Large intestine (tissue), 12 donors: ENCODE measurements at places on chromosomes 6 and 20. TPM values are rescaled to one million over a fixed set of nuclear protein-coding genes. Genes with fewer than 3 reads are reported as not detected.
A peak's percentile ranks its signal among the peaks of the same experiment; 100 is the strongest.

Gene PPIL1
- 35.1 TPM for polyA plus RNA-seq

DNA sequence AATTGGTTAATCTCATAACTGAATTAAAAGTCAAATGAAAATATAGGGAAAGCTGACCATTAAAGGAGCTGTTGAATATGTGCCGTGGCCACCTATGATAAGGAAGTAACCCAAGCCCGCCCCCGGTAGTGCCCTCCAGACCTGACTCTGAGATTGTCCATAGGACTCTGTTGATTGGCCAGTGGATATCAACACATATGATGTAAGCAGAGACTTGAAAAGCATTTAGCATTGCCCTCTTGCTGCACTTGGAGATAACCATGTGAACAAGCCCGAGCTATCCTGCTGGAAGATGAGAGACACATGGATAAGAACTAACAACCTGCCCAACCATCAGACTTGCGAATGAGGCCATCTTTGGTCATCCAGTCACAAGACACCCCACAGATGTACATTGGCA is 83.2 kb downstream of the LINC00237 start:
- no peaks in the 10 kb centered on the region for H3K4me1 ChIP-seq
- H3K36me3 ChIP-seq = no peaks in the 10 kb centered on the region
- H3K4me3 ChIP-seq = no peak overlapping the region
- H3K27me3 ChIP-seq = peaks cover 24% of the 10 kb centered on the region

DNA sequence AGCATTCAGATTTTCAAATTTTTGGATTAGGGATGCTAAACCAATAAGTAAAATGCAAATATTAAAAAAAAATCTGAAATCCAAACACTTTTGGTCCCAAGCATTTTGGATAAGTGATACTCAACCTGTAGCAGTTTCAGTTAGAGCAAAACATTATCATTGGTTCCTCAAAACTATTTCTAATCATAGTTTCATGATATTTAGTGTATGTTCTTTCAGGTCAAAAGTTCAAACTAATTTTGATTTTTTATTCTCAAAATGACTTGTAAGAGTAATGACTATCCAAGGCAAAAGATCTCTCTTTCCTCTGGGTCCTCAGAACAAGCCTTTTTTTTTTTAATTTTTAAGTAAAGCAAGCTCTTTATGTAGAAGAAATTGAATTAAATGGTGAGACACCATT is 64.0 kb upstream of the TFB1M start:
- H3K4me3 ChIP-seq = no peak overlapping the region
- H3K36me3 ChIP-seq = no peaks in the 10 kb centered on the region
- H3K27ac ChIP-seq = no peak overlapping the region
- no peak for DNase-seq
- H3K4me1 ChIP-seq = no peaks in the 10 kb centered on the region
- no peaks in the 10 kb centered on the region for H3K27me3 ChIP-seq

- H3K4me1 ChIP-seq = no peaks in the 10 kb centered on the region
- H3K27ac ChIP-seq = no peak overlapping the region
- no peaks in the 10 kb centered on the region for H3K36me3 ChIP-seq
- no peaks in the 10 kb centered on the region for H3K27me3 ChIP-seq
Observed at GRCh38 chr20:52785679-52786078, 186.5 kb upstream of the TSHZ2 start.

- no peak for DNase-seq
- H3K27ac ChIP-seq = no peak overlapping the region
- H3K4me1 ChIP-seq = no peaks in the 10 kb centered on the region
Observed at GRCh38 chr6:121800047-121800446, 364.6 kb downstream of the GJA1 start.

- H3K4me3 ChIP-seq = no peak overlapping the region
- peak; percentile 42 for DNase-seq
- peaks cover 32% of the 10 kb centered on the region for H3K4me1 ChIP-seq
- H3K27me3 ChIP-seq = no peaks in the 10 kb centered on the region
- H3K27ac ChIP-seq = peak overlapping the region; percentile 20
- peaks cover 15% of the 10 kb centered on the region for H3K36me3 ChIP-seq
Observed at GRCh38 chr6:35034411-35035191, 106.5 kb downstream of the TCP11 start.
